ENCODE measurements at places on chromosomes 4 and X. TPM values are rescaled to one million over a fixed set of nuclear protein-coding genes. Genes with fewer than 3 reads are reported as not detected.

The ESX1 gene
- not detected for total RNA-seq

The ARHGEF38 gene
- total RNA-seq: not detected

The GLRA2 gene
- total RNA-seq: 1.3 TPM

The NOX1 gene
- total RNA-seq: not detected

The ENPP6 gene
- not detected for total RNA-seq

The SPATA4 gene
- total RNA-seq: not detected

The SLC16A2 gene
- 19.8 TPM for total RNA-seq

The ASMT gene
- 0.44 TPM for total RNA-seq

The RAB39B gene
- total RNA-seq: 7.3 TPM

The TMPRSS11A gene
- not detected for total RNA-seq

The EREG gene
- not detected for total RNA-seq

The ODAM gene
- total RNA-seq: not detected

The TCEAL2 gene
- total RNA-seq: 4.4 TPM

The UGT2B11 gene
- total RNA-seq: not detected

The VCX3A gene
- total RNA-seq: 0.68 TPM

The KCND1 gene
- total RNA-seq: 1.2 TPM

The MAML3 gene
- total RNA-seq: 21.8 TPM

The PNMA3 gene
- 9.8 TPM for total RNA-seq

The C1QTNF7 gene
- not detected for total RNA-seq

The MCF2 gene
- 0.23 TPM for total RNA-seq

The NPNT gene
- not detected for total RNA-seq
